Caudate nucleus (tissue), 63 donors: ENCODE measurements at places on chromosomes 5 and 9.

- DNase-seq: no peak
These were observed 128.9 kb upstream of the IL12B start for GRCh38 chr5:159459132-159459627.

DNA sequence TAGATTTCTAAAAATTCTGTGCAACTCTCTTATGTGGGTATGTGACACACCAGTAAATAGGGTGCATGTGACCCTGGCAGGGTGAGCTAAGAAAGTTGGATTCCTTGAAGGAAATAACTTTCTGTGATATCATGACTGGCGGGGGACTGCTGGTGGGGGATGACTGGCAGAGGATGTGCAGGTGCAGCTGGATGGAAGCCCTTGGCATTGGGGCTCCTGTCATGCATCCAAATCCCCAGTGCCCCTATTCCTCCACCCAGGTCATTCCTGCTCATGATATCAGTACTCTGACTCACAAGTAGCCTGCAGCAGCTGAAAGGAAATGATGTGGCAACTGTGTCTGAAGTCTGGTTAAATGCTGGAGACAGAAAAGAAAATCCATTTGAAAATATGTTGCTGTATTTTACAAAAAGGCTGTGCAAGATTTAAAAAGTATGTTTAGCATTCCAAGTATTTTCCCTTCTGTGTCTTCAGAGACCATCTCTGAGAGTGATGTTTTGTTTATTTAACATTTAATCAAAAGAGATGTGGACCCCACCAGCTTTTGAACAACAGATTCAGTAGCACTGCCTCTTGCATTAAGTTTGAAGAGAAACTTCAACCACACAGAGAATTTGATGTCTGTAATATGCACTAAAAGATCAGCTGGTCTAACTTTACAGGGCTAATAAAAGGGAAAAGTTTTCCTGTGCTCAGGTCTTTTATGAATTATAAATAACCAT is 17.9 kb upstream of the ZSWIM6 start:
- DNase-seq: no peak

DNA sequence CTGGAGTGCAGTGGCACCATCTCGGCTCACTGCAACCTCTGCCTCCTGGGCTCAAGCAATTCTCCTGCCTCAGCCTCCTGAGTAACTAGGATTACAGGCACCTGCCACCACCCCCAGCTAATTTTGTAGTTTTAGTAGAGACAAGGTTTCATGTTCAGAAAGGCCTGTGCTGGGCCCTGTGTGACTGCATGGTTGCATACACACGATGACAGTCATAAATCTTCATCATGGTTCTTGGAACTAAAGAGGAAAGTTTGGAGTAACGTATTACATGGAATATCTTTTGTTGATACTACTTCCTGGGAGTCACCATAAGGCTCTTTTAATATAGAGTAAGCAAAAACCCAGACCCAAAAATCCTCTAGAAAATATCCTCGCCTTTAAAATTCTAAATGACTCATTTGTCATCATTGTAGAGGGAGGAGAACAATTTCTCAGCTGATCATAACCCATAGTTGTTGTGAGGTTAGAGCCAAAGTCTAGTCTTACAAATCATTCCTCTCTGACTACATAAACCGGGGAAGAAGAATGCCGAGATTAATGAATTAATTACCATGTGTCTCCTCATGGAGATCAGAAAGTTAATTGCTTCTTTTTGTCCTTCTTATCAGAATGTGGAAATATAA is 47.0 kb downstream of the KLF9 start:
- DNase-seq: no peak

DNA sequence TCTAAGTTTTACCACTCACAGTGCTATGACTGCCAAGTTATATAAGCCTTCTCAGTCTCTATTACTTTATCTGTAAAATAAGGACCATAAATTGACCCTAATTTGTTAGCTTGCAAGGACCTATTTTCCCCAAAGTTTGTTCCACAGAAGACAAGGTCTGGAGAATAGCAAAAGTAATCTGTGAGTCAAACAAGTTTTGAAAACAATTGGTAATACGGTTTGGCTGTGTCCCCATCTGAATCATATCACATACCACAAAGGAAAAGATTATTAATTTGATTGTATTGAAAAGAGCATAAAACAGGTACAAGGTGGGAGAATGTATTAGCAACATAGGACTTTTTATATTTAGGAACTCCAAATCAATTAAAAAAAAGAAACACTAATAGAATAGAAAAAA is 124.0 kb upstream of the TARS1 start:
- no peak for DNase-seq
